ENCODE measurements at places on chromosomes 1 and 21.

DNA sequence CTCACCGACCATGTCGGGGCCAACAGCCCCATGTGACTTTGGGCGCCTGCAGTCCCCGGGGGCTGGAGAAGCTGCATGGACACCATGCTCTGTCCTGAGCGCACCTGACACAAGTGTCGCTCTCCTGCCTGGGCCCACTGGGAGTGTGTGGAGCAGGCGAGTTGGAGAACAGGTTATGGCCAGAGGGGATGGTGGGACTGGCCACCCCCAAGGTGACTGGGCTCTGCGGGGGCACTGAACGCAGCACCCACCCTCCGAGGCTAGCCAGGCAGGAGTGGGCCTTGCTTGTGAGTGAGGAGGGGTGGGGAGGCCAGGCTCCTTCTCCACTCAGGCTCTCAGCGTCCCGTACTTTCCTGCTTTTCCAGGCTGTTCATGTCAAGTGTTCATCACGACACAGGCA, 35.6 kb downstream of the SNAP47 start:
- DNase-seq = no peak

DNA sequence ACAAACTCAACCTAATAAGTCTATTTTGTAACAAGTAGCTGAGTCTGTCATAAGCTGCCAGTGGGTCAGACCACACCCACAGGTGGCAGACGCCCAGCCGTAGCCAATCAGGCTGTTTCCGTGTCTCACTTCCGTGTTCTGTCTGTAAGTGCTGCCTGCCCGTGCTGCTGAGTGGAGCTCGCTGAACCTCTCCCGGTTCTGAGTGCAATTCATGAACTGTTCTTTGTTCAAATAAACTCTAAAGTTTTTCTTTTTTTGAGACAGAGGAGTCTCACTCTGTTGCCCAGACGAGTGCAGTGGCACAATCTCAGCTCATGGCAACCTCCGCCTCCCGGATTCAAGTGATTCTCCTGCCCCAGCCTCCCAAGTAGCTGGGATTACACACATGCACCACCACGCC, 25.1 kb downstream of the POFUT2 start:
- DNase-seq = no peak

DNA sequence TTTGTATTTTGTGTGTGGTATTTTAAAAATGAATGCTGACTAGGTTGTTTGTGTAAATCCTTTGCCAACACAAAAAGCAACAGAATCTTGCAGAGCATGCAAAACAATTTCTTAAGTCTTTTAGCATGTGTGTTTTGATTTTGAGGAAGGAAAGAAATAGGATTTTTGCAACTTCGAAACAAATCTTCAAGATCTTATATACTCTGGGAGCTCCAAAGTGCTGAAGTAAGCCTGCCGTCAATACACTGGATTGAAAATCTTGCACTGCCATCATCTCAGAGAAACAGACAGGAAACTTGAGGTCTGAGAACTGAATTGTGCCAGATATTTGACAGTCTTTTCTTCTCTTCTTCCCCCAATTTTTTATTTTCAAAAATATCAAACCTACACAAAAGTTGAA, 29.3 kb upstream of the DISP1 start:
- DNase-seq = peak; percentile 39

DNA sequence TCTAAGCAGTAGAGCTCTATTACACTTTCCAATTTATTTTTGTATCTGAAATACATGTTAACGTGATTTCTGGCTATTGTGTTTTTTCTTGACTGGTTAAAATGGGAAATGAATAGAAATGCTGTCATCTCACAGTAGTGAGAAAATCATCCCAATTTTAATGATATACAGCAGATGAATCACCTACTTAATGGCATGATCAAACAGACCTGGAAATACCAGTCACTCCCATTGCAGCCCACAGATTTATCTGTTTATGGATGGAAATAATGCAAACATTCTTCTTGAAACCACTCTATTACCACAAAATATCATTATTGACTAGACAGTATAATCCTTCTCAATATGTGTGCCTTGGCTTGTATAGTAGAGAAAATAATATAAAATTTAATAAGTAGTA, 497.8 kb upstream of the ADAMTS5 start:
- no peak for DNase-seq

DNA sequence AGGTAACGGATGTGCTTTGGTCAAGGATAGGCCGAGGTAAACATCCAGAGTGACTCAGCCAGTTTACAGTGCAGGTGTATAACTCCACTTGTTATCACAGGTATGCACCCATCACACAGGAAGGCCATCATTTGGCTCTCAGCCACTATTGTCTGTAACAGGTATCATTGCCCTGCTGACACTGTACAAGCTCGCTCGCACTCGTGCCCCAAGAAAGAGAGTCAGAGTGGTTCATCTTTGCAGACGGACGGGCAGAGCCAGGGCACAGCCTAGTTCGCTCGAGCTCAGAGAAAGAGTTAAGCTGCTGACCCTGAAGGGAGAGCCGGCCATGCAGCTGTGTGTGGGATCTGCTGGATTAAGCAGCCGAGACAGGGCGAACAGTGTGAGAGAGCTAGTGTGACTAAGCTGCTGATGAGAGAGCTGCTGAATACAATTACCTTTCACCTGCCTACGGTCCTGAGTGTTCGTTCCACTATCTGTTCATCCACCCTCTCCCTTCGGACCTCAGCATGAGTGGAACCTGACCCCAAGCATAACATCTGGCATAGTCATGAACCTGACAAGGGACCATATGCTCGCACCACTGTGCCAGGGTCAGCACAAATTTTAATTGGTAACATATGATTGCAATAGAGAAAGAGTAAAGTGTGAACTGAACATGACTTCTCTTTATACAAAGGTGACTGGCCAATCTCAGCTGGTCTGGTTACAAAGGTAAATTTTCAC, 27.0 kb upstream of the LYPD8 start:
- DNase-seq = no peak

DNA sequence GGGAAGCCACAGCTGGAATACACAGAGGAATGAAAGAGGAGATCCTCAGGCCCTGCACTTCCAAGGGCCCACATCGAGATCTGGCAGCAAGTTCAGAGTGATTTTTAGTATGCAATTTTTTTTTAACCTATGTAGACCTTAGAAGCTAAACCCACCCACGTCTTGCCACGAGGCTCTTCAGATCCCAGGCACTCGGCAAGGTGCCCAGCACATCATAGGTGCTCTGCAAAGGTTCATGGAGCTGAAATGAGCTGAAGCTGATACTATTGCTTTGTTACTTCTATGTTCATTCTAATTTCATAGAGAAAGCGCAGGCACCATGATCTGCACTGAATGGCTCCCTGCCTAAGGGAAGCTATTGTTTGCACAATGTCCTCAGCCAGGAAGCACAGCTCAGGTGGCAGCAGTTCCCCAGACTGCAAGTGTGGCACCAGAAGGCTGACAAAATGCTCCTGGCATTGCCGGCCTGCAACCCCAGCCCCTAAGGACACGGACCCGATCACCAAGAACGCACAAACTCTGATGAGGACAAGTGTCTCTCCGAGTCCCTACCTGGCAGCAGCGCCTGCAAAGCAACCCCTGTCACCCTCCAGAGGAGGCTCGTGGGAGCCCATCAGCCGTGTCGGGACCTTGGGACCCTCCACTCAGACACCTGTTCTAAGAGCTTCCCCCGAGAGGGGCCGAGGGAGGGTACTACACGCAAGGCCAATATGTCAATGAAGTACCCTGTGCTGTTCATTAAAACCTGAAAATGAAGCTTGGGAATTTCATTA, 264.2 kb downstream of the NPHP4 start:
- DNase-seq = no peak

GRCh38 chr21:26432410-26432809, 140.7 kb downstream of the CYYR1 start:
- no peak for DNase-seq

GRCh38 chr1:226428348-226428747, 20.5 kb upstream of the PARP1 start:
- DNase-seq = no peak

GRCh38 chr1:38120552-38121230, 74.1 kb upstream of the POU3F1 start:
- no peak for DNase-seq

GRCh38 chr21:35139382-35139715, 90.2 kb upstream of the RUNX1 start:
- no peak for DNase-seq

DNA sequence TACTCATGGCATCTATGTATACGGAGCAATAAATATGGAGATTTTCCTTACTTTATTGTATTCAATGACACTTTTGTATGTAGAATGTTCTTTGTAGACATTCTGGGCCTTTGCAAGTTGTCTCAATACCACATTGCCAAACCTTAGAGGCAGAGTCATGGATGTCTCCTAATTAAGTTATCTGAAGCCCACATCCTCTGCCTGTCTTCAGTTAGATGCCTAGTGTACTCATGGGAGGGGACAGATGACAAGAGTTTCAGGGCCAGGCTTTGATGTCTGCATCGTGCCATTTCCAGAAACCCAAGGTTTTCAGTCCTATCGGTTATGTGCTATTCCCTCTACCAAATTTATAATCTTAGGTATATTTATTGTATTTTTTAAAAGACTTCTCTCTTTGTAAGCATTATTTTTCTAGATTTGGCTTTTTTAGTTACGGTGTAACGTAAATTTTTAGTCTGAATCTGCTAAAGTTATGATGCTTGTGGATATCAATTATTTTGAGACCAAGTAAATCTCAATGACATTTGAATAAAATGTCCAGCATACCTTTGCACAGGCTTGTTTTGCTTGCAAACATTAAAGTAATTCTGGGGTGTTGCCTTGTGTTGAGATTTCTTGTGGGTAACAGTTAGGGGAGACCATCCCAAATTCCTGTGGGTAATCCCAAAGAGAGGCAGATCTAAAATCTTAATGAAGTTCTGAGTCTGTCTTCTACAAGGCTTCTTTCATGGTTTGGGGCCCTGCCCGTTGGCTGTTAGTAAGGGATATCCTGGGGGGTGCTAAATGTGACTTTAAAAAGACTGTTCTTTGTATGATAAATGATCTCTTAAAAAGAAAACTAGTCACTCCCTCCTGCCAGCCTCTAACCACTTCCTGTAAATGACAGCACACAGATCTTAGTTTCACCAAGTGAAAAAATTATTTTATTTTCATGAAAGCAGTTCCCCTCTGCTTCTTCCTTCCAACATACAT, 8.0 kb upstream of the MACF1 start:
- DNase-seq = peak; percentile 12

DNA sequence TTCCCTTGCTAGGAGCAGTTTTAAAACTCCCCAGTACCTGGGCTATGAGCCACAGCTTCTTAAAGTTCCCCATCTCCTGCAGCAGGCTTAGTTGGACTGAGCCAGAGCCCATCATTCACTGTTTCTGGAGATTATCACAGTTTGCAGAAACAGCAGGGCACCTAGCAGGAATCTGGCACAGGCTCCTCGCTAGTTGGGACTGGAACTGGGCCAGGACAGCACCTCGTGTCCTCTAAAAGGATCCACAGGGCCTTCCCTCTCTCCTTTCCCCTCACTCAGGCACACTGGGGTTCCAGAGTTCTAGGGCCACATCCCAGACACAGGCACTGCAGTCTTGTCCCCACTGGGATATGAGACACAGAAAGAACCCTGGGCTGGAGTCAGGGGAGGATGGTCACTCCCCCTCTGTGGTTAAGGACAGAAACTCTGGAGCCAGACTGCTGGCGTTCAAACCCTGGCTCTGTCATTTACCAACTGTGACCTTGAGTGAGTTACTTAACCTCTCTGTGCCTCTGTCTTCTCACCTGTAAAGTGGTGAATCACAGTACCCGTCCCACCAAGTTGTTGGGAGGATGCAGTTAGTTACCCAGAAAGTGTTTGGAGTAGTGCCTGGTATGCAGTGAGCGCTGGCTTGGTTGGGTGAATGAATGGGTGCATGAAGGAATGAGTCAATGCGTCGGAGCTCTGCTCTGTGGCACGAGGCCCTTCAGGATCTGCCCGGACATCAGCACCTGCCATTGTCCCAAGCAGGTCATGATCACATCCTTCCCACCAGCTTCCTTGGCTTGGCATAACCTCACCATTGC, 18.8 kb upstream of the ECE1 start:
- no peak for DNase-seq

DNA sequence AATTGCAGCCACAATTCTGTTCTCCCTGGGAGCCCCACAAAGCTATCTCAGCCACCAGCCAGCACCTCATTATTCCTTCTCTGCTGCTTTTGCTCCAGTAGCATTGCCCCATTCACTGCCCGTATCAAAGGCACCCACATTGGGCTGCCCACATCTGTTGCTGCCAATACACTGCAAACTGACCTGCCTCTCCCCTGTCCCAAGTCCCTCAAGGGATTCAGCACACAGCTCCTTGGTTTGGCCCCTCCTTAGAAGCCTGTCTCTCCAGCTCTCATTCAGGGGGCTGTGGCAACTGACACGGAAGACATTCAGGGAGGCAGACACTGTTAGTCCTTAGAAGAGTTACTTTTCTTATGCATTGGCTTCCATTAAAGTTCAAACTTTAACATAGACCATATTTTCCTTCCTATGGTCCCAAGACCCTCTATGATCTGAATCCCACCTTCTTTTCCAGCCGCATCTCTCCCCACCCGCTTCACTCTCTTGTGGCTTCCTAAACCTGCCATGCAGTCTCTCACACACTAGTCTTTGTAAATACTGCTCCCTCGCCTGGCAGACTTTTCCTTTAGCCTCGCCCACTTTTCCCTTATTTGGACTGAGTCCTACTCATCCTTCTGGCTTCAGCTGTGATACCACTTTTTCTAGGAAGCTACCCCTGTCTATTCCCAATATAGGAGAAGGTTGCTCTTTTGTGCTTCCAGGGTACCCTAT, 19.3 kb upstream of the KLHDC8A start:
- DNase-seq = no peak

DNA sequence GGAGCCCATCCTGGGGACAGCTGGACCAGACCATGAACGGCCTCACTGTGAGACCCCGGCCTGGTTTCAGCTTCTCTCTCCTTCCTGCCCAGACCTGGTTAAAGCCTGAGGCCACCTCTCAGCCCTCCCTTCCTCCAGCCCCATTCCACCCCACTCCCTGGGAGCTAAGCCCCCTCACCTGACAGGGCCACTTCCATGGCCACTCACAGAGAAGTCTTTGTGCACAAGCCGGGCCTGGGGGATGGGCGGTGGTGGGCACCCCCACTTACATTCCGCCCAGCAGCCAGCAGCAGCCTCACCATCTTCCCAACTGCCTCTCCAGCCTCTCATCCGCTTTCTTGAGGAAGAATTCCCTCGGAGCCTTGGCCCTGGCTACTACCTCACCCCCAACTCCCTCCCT, 40.4 kb downstream of the RHBG start:
- peak; percentile 37 for DNase-seq

- no peak for DNase-seq
Measured at GRCh38 chr1:30100524-30100862, 622.9 kb downstream of the MATN1 start.

GRCh38 chr1:201753492-201753891, 75.5 kb upstream of the IPO9 start:
- no peak for DNase-seq
